Ovary (tissue), 10 donors: ENCODE measurements at places on chromosomes 1 and 21. TPM values are rescaled to one million over a fixed set of nuclear protein-coding genes. Genes with fewer than 3 reads are reported as not detected.

GRIK1 gene
- not detected for total RNA-seq

- peak; percentile 45 for DNase-seq
These were observed 595 bp downstream of the RNF2 start for GRCh38 chr1:185045814-185046492.

OR2T29 gene
- not detected for total RNA-seq

DNA sequence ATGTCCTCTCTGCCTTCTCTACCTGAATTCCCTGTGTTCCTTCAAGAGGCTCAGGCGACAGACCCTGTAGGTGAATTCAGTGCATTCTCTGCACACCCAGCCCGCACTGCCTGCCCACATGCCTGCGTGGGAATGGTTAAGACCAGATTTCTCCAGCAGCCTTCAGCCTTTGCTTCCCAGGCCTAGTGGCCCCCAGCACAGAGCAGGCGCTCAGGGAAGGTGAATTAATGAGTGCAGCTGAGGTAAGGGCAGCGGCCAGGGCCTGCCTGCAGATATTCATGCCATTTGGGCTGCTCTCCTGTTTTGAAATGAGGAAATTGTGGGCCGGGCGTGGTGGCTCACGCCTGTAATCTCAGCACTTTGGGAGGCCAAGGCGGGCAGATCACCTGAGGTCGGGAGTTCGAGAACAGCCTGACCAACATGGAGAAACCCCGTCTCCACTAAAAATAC is 45.5 kb downstream of the IER5 start:
- DNase-seq, result no peak

C1orf210 gene
- total RNA-seq, result not detected

GRCh38 chr1:1421907-1422464 is 910 bp upstream of the ANKRD65 start:
- DNase-seq, result no peak

GRCh38 chr1:198678301-198678836 is 39.5 kb downstream of the PTPRC start:
- no peak for DNase-seq

DNA sequence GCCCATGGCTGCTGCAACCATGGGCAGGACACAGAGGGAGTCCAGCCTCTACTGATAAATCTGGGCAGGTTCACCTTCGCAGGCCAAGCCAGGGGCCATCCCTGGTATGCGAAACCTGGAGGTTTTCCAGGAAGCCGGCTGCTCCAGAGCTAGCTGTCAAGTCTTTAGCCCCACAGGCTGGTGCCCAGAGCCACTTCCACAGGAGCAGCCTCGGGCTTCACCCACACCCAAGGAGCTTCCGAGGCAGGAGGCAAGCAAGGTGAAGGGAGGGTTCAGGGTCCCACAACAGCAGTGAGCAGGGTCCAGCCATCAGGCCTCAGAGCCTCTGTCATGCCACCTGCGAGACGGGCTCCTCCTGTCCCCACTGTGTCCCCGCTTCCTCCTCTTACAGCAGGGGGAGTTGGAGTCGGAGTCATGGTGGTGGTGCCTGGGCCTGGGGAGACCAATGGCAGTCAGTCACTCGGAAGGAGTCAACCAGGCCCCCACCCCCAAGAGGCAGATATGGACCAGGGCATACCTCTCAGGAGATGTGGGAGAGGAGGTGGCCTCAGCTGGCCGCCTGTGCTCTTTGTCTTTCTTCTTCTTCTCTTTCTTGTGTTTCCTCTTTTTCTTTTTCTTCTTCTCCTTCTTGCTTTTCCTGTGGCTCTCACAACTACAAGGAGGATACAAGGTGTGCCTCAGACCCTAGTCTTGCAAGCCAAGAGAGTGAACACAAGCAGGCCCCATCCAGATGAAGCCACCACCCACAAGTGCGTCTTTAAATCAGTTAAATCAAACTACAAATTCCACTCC is 2.1 kb downstream of the C1orf35 start:
- no peak for DNase-seq

TMEM200B gene
- total RNA-seq, result 48.3 TPM

OR2T11 gene
- 0.11 TPM for total RNA-seq

DNA sequence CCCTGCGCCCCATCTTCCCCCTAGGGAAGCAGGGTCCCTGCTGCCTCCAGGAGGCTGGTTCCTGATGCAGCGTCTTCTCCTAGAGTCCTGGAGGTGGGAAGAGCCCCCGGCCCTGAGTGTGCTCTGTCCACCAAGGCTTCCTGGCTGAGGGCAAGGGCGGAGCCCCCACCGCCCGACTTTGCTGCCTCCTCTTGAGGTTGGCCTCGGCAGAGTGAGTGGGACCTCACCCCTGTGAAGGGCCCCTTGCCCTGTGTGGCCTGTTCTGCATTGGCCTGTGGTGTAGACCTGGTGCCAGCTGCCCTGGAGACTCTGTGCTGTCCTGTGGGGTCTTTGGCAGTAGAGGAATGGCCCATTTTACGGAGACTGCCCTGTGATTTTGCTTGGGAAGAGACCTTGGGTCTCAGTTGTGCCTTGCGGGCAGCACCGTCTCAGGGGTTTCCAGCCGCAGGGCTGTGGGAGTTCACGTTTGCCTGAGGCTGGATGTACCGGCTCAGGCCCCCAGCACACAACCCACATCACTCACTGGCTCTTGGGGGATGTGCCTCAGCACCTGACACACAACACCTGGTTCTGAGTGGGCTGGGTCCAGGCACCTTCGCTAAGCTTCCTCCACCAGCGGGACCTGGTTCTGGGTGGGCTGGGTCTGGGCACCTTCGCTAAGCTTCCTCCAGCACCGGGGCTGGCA is 73.6 kb downstream of the SKI start:
- DNase-seq, result no peak

DNA sequence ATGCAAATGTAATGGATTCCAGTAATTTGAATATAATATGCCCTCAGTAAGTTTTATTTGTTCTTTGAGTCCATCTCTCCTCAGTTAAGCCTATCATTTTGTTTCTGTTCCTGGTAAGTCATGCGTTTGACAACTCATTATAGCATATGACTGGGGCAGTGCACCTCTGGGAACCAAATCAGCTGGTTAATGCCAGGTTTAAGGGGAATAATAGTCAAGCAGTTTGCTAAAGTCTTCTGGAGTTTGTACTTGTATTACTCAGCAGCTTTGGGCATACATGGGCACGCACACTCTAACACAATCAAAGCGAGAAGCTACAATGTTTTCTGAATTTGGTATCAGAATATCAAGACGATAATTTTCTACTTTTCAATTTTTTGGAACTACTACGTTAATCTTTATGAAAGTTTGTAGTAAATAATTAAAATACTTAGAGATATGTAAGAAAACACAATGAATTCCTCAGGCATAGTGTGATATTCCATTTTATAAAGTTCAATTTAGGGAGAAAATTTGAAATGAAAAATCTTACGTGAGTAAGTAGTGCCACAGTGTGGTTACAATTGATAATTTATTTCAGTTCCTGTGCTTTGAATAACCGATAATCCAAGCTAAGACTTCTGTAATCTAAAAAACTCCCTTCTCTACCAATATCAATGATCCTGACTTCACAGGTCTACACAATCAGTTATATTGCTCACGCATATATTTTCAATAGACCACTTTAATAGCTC is 43.8 kb upstream of the KCTD3 start:
- no peak for DNase-seq

GRCh38 chr1:3642919-3643675 is 6.8 kb downstream of the WRAP73 start:
- no peak for DNase-seq

DNA sequence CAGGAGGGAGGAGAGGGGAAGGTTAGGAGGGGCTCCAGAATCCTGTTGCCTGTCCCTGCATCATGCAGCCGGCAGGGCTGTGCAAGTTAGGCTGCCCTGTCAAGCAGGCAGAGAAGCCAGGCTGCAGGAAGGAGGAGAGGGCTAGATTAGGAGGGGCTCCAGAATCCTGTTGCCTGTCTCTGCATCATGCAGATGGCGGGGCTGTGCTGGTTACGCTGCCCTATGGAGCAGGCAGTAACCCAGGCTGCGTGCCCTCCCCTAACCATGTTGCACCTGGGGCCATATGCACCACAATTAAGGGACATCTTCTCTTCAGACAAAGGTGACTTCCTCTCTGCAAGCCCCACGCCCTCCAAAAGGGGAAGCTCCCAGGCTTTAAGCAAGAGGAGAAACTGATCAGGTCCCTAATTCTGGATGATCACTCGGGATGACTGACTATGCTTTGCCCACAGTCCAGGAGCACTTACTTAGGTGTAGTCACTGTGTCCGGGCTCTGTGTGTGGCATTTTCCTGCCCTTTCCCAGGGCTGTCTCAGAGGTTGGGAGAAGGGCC is 457.4 kb downstream of the SETD4 start:
- no peak for DNase-seq

GIPC2 gene
- total RNA-seq, result 5.7 TPM

DNA sequence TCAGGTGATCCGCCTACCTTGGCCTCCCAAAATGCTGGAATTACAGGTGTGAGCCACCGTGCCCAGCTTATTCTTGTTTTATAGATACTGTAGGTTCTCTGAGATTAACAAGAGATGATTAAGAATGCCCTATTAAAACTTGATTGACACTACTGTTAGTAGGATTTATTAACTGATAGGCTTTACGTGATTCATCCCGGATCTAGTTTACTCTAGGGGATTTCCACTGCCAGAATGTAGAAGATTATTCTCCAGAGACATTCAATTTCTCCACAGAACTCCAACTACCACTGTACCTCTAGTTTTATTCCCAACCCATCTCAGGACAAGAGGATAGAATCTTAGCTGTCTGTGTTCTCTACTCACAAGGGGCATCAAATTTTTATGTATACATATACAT is 26.3 kb upstream of the RBM34 start:
- DNase-seq, result no peak

- no peak for DNase-seq
These were observed 16.1 kb downstream of the ADORA1 start for GRCh38 chr1:203143641-203144040.

DNA sequence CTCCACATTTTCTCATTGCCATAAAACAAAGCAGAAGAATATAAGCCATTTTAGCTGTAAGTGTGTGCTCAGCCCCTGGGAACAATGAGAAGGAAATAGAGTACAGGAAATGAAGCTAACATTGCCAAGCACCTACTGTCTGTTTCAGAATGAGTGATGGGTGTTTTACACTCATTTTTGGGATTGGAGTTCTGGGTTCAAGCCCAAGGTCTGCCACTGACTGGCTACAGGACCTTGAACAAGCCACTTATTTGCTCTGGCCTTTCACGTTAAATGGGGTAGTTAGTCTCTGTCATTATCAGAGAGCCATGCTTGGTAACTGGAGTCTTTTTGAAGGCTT is 80.7 kb upstream of the KAZN start:
- DNase-seq, result no peak

- no peak for DNase-seq
These were observed 305.1 kb downstream of the MATN1 start for GRCh38 chr1:30418061-30418938.

DNA sequence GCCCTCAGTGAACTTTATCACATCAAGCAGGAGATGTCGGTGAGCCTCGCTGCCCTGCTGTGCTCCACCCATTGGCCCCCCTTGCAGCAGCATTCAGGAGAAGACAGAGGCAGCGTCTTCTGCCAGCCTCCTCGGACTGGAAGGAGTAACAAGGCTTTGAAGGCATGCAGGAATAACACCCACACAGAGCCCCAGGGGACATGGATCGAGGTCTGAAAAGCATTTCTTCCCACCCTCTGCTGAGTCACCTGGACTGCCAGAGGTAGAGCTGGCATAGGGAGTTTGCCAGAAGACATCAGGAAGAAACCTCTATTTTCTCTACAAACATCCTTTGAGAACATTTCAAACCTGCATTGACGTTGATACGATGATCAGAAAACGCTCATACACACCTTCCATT is 42.9 kb downstream of the COL18A1 start:
- no peak for DNase-seq
